ENCODE measurements at places on chromosomes 5 and 9. TPM values are rescaled to one million over a fixed set of nuclear protein-coding genes. Genes with fewer than 3 reads are reported as not detected.

- no peak overlapping the region for H3K4me3 ChIP-seq
- no peak for DNase-seq
- H3K27ac ChIP-seq: no peak overlapping the region
Observed at GRCh38 chr5:137231540-137231939, 267.6 kb downstream of the SPOCK1 start.

KIF4B gene
- total RNA-seq: not detected

GRCh38 chr5:59236448-59236847 lies 653.6 kb downstream of the RAB3C start:
- no peak overlapping the region for H3K27ac ChIP-seq
- no peaks in the 10 kb centered on the region for H3K4me1 ChIP-seq
- no peak for DNase-seq
- peaks cover 11% of the 10 kb centered on the region for H3K27me3 ChIP-seq

GRCh38 chr9:93649610-93650261 lies 73.4 kb downstream of the PHF2 start:
- H3K27ac ChIP-seq: no peak overlapping the region
- no peaks in the 10 kb centered on the region for H3K4me1 ChIP-seq
- DNase-seq: no peak
- H3K27me3 ChIP-seq: no peaks in the 10 kb centered on the region
- H3K36me3 ChIP-seq: peaks cover 76% of the 10 kb centered on the region

DNA sequence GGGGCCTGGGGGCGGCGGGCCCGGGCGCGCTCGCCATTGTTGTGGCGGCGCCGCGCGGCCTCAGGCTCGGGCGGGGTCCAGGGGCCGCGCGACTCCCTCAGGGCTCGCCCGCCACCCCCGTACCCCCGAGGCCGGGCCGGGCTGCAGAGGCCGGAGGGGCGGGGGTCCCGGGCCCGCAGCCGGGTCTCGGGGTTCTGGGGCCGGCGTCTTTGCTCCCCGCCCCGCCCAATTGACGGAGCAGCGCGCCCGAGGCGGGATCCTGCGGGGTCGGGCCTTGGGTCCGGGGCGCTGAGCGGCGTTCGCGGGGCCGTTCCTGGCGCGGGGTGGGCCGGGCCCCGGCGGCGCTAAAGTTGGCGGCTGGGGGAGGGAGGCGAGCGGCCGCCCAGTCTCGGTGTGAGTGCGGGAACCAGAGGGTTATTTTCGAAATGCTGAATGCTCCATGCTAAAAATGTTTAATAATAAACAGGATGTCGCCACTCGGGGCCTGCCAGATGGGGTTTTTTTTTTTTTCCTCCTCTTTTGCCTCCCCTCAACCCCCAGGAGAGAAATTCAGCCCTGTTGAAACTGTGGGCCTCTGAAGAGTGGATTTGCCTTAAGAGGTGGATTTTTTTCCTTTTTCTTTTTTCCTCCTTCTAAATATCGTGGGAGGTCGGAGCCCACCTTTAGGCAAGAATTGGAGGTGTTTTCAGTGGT lies 724 bp downstream of the PRRC2B start:
- H3K27ac ChIP-seq: peak overlapping the region; percentile 96
- H3K4me1 ChIP-seq: peaks cover 56% of the 10 kb centered on the region
- H3K4me3 ChIP-seq: peak overlapping the region; percentile 65

CER1 gene
- total RNA-seq: not detected

DNA sequence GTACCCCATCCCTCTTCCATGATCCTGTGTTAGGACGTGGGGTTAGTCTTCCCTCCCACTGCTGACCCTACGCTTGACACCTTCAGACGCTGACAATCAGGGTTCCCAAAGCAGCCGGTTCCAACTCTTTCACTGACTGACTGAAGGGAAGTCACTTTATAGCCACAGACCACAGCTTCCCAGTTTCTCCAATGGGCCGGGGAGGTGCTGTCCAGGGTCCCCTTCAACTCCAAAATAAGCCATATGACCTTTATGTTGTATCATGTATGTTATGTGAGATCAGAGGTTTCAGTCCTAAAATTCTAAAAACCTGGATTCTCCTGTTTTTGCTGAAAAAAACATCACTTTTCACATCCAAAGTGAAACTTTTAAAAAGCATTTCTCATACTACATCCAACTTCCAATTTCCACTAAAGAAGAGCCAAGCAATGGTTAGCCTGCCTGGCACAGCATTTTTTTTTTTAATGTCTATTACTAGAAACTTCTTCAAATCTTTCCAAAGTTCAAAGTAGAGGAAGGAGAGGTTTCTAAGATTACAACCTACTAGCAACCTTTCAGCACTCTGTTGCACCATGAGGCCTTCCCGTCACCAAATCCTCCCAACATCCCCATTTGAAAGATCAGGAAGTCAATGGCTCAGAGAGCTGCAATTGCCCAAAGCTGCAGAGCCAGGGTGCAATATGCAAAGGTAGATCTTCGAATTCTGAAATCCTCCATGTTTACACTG lies 5.2 kb downstream of the EPB41L4B start:
- no peaks in the 10 kb centered on the region for H3K36me3 ChIP-seq
- H3K27me3 ChIP-seq: peaks cover 43% of the 10 kb centered on the region
- no peak overlapping the region for H3K27ac ChIP-seq
- DNase-seq: no peak
- H3K4me3 ChIP-seq: no peak overlapping the region

DNA sequence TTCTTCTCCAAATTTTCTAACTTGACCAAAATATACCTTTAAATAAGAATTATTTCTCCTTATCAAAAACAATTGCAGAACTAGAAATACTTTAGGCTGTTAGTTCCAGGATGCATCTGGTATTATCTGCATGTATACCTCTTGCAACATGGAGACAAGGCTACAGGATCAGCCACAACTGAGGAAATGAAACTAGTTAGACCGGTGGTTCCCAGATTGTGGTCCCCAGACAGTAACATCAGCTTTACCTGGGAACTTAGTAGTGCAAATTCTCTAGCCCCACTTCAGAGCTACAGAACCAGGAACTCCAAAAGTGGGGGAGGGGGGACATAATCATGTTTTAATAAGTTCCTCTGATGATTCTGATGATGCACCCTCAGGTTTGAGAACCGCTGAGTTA lies 61.6 kb upstream of the C9orf72 start:
- no peak for DNase-seq
- no peak overlapping the region for H3K4me3 ChIP-seq
- no peaks in the 10 kb centered on the region for H3K4me1 ChIP-seq

DNA sequence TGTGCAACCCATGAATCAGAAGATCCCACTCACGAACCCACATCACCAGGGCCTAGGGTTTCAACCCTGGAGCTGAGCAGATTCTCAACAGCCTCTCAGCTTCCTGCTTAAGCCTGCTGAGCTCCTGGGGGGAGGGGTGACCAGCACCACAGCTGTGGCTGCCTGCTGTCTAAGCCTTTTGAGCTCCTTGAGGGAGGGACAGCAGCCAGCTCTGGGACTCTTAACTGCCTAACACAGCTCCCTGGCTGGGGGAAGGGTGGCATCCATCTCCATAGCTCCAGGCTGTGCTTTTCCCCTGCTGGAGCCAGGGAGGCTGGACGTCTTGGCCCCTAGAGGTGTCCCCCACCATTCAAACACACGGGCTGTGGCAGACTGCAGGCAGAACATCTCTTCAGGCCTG lies 250.3 kb downstream of the DMAC1 start:
- no peaks in the 10 kb centered on the region for H3K36me3 ChIP-seq
- no peak overlapping the region for H3K4me3 ChIP-seq
- H3K27me3 ChIP-seq: no peaks in the 10 kb centered on the region
- DNase-seq: no peak
- H3K27ac ChIP-seq: no peak overlapping the region

DNA sequence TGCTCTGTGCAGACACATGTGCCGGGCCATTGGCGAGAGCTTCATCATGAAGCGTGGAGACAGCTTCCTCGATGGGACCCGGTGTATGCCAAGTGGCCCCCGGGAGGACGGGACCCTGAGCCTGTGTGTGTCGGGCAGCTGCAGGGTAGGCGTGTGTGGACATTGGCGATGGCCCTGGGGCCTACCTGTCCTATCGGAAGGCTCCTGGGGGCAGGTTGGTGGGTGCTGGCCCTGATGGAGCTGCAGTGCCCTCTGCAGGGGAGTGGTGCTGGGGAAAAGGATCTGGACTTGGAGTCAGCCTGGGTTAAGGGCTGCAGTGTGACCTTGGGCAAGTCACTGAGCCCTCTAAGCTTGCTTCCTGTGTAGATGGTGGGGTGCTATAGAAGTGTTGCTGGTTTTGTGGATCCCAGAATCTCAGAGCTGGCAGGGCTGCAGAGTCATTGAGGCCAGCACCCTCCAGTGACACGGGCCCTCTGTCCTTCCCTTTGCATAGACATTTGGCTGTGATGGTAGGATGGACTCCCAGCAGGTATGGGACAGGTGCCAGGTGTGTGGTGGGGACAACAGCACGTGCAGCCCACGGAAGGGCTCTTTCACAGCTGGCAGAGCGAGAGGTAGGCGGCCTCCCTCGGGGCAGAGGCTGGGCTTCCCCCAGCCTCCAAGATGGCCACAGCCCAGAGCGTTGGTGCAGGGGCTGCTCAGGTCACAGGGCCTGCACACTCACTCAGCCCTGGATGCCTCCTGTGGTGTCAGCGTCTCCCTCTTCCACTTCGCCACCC lies 15.8 kb downstream of the ADAMTS13 start:
- H3K4me3 ChIP-seq: no peak overlapping the region
- H3K4me1 ChIP-seq: no peaks in the 10 kb centered on the region
- no peaks in the 10 kb centered on the region for H3K36me3 ChIP-seq
- DNase-seq: no peak
- H3K27me3 ChIP-seq: no peaks in the 10 kb centered on the region
- no peak overlapping the region for H3K27ac ChIP-seq

IFNA13 gene
- not detected for total RNA-seq

GRCh38 chr9:29297592-29297991 lies 1724.3 kb upstream of the C9orf72 start:
- H3K27ac ChIP-seq: no peak overlapping the region
- DNase-seq: no peak
- H3K4me3 ChIP-seq: no peak overlapping the region
- no peaks in the 10 kb centered on the region for H3K36me3 ChIP-seq
- no peaks in the 10 kb centered on the region for H3K4me1 ChIP-seq

- peaks cover 7% of the 10 kb centered on the region for H3K4me1 ChIP-seq
- no peaks in the 10 kb centered on the region for H3K36me3 ChIP-seq
- H3K27ac ChIP-seq: no peak overlapping the region
- DNase-seq: no peak
- H3K27me3 ChIP-seq: no peaks in the 10 kb centered on the region
- no peak overlapping the region for H3K4me3 ChIP-seq
Observed at GRCh38 chr5:126354012-126354857, 69.0 kb upstream of the GRAMD2B start.

DNA sequence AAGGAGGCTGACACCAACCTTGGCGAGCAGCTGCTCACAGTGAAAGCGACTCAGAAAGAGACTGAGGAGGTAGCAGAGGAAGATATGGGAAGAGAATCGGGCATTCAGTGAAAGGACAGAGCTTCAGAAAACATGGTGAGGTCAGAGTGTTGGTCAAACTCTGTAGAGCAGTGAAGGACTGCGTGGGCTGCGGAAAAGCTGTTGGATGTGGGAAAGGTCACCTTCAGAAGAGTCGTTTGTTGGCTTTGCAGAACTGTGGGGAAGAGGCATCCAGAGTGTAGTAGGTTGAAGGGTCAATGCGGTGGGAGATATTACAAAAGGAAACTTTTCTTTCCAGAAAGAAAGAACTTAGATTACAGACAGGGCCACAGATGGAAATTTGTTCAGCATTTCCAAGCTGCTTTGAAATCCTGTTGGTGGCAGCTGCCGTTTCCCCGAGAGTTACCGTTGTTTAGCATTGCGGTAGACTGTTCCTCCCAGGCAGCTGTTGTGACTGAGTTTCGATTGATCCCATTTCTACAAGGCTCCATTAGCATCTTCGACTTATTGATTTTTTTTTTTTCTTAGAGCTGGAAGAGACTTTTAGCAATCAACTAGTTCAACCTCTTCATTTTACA lies 58.3 kb upstream of the AFAP1L1 start:
- no peaks in the 10 kb centered on the region for H3K36me3 ChIP-seq
- no peak for DNase-seq
- no peaks in the 10 kb centered on the region for H3K4me1 ChIP-seq
- H3K27me3 ChIP-seq: no peaks in the 10 kb centered on the region
- no peak overlapping the region for H3K4me3 ChIP-seq

DNA sequence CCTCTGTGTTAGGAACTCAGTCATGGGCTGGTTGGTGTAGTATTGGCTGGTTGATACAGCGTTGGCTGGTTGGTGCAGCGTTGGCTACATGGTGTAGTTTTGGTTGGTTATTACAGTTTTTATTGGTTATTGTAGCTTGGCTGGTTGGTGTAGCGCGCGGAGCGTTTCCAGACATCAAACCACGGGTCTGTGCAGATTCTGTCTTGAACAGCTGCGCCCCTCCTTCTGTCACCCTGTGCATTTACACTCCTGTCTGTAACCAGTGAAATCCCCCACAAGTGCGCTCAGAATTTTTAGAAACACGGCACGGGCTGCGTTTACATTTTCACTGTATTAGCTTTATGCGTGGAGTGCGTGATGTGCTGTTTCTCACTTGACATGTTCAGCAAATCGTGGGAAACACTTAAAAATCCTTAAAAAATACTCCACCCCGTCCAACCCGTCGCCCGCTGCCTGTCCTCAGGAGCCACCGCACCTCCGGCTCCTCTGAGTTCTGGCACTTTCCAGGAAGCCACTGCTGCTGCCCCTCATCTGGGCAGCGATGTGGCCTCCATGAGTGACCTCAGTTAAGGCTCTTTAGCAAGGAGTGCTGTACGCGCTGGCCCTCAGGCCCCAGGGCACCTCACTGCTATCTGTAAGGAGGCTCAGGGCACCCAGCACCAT lies 20.8 kb downstream of the NKD2 start:
- H3K27me3 ChIP-seq: no peaks in the 10 kb centered on the region
- no peaks in the 10 kb centered on the region for H3K4me1 ChIP-seq
- H3K36me3 ChIP-seq: no peaks in the 10 kb centered on the region
- H3K4me3 ChIP-seq: no peak overlapping the region
- no peak overlapping the region for H3K27ac ChIP-seq

DNA sequence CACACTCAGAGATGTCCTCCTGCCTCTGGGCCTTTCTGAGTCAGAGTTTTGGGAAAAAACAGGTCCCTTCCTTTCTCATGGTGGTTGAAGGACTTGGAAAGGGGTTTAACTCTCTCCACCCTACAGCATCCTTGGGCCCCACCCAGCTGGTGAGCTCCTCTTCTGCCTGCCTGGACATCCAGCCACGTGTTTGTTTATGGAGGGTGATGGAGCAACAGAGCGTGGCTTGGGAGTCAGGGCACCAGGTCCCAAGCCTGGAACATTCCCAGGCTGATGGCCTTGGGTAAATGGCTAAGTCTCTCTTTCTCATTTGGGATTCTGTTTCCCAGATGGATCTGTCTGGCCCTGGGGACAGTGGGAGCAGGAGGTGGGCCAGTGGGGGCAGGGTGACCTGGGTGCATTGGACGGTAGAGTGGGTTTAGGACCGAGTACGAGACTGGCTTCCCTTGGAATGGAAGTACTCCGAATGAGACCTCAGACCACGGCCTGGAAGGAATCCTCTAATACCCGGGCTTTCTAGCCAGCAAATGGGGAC lies 141.1 kb upstream of the IRX2 start:
- no peaks in the 10 kb centered on the region for H3K36me3 ChIP-seq
- no peak overlapping the region for H3K27ac ChIP-seq
- H3K4me1 ChIP-seq: no peaks in the 10 kb centered on the region
- no peak for DNase-seq
- no peaks in the 10 kb centered on the region for H3K27me3 ChIP-seq

- no peak overlapping the region for H3K4me3 ChIP-seq
- no peaks in the 10 kb centered on the region for H3K36me3 ChIP-seq
- H3K27me3 ChIP-seq: no peaks in the 10 kb centered on the region
- H3K27ac ChIP-seq: no peak overlapping the region
Observed at GRCh38 chr5:40399349-40399748, 280.4 kb upstream of the PTGER4 start.

GRCh38 chr9:134678666-134679443 lies 37.3 kb downstream of the COL5A1 start:
- DNase-seq: no peak
- H3K36me3 ChIP-seq: no peaks in the 10 kb centered on the region
- no peaks in the 10 kb centered on the region for H3K4me1 ChIP-seq
- no peak overlapping the region for H3K4me3 ChIP-seq
- no peak overlapping the region for H3K27ac ChIP-seq
- no peaks in the 10 kb centered on the region for H3K27me3 ChIP-seq
